H54 (cell line): ENCODE measurements at places on chromosomes 3 and 15.

DNA sequence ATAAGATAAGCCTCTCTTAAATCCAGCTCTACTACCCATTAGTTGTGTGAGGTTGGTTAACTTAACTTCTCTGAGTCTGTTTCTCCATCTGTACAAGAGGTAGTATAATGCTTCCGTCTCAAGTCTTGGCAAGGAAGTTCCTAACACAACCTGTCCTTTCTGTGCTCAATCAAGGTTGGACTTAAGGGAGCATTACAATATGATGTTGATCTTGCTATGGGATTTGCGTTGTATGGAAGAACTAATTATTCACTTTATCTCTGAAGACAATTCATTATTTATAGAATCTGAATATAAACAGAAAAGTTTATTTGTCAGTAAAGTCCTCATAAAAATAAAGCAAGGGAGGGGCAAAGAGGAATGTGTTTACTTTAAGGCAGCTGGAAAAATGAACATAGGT lies 18.9 kb upstream of the SPTSSB start:
- no peak for DNase-seq

GRCh38 chr3:177733936-177734335 lies 536.7 kb upstream of the TBL1XR1 start:
- no peak for DNase-seq

DNA sequence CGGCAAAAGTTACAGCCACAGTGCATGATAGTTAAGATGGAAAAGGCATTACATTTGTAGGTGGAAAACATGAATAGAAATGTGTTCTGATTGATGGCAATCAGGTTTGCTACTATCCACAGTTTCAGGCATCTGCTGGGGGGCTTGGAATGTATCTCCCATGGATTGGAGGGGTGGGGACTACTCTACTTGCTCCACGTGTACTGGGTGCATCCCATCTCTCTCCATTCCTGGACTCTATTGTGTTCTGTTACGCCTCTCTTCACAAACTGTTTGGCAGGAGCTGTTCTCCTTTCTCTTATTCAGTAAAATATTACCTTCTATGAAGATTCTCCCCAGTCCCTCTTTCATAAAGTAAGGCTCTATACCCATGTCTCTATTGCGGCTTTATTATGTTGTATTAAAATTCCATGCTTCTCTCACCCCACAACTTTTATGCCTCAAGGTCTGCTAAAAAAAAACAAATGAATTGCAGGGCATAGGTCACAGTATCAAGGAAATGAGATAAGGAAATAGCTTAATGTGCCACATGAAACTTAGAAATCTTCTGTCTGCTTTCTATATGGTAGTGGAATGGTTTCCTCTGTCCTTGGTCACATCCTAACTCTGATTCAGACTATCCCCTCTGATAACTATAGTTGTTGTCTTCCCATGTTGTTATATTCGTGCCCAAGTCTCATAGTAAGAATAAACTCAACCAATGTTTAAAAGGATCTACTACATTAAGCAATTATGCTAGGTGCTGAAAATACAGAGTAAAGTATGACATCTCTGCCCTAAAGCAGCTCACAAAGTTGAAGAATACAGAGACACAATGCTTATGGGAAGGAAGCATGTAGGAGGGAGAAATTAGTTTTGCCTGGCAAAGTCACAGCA lies 43.2 kb downstream of the LRRFIP2 start:
- DNase-seq, result no peak

DNA sequence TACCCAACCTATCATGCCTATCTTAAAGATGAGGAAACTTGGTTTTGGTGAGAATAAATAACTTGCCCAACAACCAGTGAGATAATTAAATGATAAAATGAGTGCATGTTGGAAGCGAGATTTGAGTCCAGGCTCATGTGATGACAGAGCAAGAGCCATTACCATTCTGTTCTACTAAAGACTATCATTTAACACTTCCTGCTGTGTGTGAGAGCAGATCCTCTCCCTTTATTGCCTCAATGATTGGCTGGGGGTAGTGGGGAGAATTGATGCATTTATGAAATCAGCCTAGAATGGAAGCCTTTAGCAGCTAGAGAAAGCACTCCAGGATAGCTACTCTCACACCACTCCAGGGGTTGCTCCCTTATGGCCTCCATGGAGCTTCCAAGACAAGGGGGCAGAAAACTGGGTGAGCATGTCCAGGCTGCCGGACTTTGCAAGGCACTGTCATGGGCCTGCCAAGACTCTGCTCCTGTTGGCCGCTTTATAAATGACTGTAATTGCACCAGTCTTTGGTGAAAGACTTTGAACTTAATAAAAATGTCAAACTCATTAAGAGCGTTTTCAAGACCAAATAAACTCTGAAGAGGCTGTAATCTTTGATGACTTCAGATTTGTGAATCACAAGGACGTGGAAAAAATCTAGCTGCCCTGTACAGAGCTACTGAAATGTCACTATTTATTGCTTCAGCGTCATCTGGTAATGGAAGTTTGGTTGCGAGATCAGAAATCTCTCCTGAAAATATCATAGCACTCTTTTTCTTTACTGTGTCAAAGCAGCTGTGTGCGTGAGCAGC lies 209.1 kb upstream of the NR2E3 start:
- DNase-seq, result no peak

GRCh38 chr3:162269636-162270458 lies 773.2 kb downstream of the OTOL1 start:
- DNase-seq, result no peak

- peak; percentile 5 for DNase-seq
These were observed 31.5 kb upstream of the TFDP2 start for GRCh38 chr3:142180761-142181362.

- DNase-seq, result no peak
These were observed 744.7 kb downstream of the EPHA3 start for GRCh38 chr3:89851974-89852621.

DNA sequence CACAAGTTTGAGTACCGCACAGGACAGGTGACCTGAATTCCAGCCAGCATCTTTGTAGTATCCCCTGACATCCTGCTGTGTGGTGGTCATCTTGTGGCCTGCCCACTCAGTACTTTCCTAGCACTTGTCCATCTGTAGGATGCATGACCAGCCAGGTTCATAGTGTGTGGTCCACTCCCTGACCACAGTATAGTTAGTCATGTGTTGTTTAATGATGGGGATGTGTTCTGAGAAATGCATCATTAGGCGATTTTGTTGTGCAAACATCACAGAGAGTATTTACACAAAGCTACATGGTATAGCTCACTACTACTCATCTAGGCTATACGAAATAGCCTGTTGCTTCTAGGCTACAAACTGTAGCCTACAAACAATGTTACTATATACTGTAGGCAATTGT lies 16.9 kb upstream of the RBPMS2 start:
- DNase-seq, result no peak

DNA sequence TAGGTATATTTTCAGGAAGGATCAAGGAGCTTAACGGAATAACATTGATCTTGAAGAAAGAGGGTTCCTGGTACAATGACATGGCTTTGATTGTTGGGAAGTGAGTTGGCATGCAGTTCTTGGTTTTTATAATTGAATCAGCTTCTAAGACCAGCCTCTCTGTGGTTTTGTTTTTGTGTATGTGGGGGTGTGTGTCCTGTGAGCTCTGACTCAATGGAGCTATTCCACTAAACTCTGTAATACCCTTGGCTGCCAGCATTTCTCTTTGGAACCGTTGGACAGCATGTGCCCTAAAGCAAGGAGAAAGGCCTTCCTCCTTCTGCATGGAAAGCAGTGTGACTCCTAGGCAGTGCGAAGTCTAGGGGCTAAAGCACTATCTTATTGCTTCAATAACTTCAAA lies 124.8 kb downstream of the EDEM1 start:
- DNase-seq, result no peak

DNA sequence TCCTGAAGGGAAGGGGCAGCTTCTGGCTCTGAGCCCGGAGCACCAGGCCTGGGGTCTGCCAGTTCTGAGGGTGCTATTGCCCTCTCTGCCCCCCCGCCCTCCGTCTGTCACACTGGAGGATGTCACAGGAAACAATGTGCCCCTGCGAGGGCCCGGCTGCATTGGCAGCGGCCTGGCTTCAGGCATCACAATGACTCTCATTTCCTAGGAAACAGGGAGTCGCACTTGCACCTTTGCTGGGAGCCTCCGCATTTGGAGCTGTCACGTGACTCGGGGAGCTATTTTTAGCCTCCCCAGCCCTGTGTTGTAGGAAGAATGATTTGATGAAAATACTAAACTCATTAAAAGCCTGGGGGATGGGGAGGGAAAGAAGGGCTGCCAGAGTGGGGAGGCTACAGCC lies 518.9 kb downstream of the SHQ1 start:
- DNase-seq, result no peak

DNA sequence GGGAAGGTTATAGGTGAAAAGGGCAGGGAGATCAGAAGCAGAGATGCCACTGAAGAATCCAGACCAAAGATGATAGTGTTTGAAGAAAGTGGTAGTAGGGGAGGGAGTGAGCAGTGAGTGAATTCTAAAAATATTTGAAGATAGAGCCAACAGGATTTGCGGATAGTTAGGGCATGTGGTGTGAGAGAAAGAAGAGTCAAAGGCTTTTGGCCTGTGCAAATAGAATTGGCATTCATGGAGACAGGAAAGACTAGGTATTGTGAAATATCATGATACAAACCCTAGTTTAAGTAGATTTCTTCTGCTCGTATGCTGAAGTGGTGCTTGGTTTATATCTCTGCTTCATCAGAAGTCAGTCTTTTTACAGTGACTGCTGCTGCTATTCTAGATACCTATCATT lies 224.2 kb upstream of the CFAP20DC start:
- DNase-seq, result no peak

DNA sequence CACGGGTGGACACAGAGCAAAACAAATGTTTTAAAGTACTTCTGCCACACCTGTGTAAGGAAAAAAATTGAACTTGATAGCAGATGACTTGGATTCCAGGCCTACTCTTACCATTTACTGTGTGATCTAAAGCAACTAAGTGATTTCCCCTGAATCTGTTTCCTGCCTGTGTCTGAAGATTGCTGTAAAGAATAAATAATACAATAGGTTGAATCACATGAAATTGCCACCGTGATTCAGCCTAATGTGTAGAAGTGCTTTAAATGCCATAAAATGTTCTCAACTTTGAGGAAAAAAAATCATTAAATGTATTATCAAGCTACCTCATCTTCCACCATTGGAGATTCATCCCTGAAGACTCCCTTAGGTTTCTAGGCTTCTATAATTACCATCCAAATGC lies 27.6 kb upstream of the NUDT16 start:
- DNase-seq, result no peak

DNA sequence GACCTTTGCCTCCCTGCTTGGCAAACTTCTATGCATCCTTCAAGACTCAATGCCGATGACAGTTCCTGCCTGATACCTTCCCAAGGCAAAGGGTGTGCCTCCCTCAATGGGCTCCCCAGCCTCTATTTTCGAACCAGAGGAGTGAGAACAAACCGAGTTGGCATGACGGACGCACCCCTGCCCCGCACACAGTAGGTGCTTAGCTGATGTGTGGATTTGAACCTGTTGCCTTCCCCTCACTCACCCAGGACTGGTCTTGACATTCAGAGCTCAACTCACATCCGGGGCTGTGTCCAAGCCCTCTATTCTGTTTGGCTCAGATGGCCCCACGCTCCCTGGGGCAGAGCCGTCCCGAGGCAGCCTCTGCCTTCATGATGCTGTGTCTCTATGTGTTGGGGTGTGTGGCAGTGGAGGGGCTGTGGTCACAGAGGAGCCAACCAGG lies 52.2 kb upstream of the SLC6A11 start:
- no peak for DNase-seq

GRCh38 chr3:178856804-178857203 lies 214.8 kb downstream of the ZMAT3 start:
- DNase-seq, result no peak

- no peak for DNase-seq
These were observed 59.1 kb upstream of the SPRED1 start for GRCh38 chr15:38193496-38193895.

DNA sequence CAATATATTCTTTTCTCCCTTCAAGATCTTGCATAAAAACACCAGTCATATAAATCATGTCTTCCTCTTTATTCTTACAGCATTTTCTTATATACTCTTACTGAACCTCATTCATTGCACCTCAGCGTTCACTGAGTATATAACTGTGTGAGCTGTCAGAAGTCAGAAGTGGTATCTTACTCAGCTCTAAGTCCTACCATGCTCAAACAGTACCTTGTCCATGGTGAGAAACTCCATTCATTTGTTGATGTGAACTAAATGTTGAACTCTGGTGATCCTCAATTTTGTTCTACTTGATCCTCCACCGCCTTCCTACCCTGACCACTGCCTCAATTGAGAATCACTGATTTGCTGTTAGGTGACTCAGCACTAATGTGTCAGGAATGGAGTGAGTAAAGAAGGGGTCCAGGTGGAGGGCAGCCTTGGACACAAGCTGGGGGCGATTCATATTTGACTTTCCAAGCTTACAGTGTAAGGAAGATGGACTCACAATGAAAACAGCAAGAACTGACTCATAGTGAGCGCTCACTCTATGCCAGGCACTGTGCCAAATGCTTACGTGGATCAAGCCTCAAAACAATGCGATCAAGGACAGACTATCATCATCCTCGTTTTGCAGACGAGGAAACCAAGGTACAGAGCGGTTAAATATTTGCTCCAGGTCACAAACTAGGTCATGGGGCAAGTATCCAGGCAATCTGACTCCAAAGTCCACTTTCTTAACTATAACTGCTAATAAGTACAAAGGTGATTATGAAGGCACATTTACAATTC lies 13.5 kb upstream of the ZFYVE19 start:
- DNase-seq, result peak; percentile 40

DNA sequence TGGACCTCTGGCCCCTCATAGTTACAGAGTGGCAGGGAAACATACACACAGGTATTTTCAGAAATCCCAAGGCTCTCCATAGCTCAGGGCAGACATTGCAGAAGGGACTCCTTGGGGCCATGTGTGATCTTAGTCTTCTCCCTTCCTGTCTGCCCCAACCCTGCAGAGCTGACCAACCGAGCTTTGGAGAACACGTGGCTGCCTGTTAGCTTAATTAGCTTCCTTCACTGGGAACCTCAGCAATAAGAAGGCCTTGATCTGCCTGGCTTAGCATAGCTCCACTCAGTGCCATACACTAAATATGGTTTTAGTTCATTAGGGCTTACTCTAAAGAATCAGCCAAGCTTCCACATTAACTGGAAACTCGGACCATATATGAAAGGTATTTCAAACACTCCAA lies 12.3 kb downstream of the LYZL4 start:
- no peak for DNase-seq

DNA sequence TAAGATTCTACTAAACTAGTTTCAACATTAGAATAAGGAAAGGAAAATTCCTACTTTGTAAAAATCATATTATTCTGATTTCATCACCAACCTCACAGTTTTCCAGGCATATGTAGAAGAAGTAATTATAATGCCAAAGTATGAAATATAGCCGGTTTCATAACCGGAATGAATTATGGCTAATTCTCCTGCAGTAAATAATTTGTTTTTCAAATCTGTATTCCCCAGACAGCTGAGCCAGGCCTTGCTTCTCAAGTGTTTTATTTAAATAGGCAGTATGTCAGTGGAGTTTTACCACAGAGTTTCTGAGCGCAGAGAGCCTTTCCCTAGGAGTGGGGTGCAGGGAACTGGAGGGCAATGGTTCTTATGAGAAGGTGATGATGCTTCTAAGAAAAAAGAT lies 8.7 kb upstream of the CPA3 start:
- DNase-seq, result no peak

- no peak for DNase-seq
These were observed 1075.1 kb downstream of the AGBL1 start for GRCh38 chr15:87154761-87155160.
